ENCODE measurements at places on chromosomes 11 and 22. TPM values are rescaled to one million over a fixed set of nuclear protein-coding genes. Genes with fewer than 3 reads are reported as not detected.

- DNase-seq, result no peak
Observed at GRCh38 chr11:83014951-83015350, 56.7 kb downstream of the RAB30 start.

Gene FKBP2
- total RNA-seq, result 104 TPM

Gene RNF26
- total RNA-seq, result 46.6 TPM

Gene KCTD17
- total RNA-seq, result 39.9 TPM
